ENCODE measurements at places on chromosomes 5 and 9.

- no peak for DNase-seq
Observed at GRCh38 chr5:173513521-173513991, 102.9 kb downstream of the BOD1 start.

DNA sequence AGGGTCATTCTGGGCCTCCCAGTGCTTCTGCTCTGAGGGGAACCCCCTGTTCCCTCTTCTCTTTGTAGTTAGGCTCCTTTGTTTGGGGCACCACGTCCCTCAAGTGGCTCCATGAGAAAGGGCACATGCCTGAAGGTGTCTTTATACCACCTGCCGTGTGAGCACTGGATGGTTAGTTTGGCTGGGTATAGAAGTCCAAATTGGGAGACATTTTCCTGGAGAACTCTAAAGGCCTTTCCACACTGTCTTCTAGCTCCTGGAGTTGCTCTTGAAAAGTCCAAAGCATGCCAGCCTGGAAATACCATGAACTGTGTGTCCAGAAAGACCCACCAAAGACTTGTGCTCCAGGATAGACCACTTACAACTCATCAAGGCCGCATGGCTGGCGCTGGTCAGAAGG lies 11.1 kb upstream of the CCDC187 start:
- no peak for DNase-seq

GRCh38 chr9:101893661-101894646 lies 155.5 kb upstream of the GRIN3A start:
- no peak for DNase-seq

GRCh38 chr5:79318935-79319614 lies 83.1 kb downstream of the JMY start:
- DNase-seq: no peak

- DNase-seq: no peak
Observed at GRCh38 chr9:136808806-136809158, 1.0 kb downstream of the RABL6 start.

- no peak for DNase-seq
Observed at GRCh38 chr9:134314950-134315715, 11.1 kb upstream of the RXRA start.

GRCh38 chr9:22005021-22005701 lies 3.9 kb downstream of the CDKN2B start:
- no peak for DNase-seq
